ENCODE measurements at places on chromosomes 1 and 21.
A peak's percentile ranks its signal among the peaks of the same experiment; 100 is the strongest.

GRCh38 chr1:53377438-53377841 is 49.6 kb upstream of the LRP8 start:
- DNase-seq, result no peak

GRCh38 chr1:66563094-66563800 is 29.3 kb downstream of the SGIP1 start:
- DNase-seq, result peak; percentile 20

DNA sequence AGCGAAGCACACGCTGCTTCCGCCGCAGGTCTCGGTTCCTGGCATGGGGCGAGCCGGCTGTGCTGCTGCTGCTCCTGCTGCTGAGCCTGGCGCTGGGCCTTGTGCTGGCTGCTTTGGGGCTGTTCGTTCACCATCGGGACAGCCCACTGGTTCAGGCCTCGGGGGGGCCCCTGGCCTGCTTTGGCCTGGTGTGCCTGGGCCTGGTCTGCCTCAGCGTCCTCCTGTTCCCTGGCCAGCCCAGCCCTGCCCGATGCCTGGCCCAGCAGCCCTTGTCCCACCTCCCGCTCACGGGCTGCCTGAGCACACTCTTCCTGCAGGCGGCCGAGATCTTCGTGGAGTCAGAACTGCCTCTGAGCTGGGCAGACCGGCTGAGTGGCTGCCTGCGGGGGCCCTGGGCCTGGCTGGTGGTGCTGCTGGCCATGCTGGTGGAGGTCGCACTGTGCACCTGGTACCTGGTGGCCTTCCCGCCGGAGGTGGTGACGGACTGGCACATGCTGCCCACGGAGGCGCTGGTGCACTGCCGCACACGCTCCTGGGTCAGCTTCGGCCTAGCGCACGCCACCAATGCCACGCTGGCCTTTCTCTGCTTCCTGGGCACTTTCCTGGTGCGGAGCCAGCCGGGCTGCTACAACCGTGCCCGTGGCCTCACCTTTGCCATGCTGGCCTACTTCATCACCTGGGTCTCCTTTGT is 2.6 kb downstream of the TAS1R3 start:
- DNase-seq, result no peak

DNA sequence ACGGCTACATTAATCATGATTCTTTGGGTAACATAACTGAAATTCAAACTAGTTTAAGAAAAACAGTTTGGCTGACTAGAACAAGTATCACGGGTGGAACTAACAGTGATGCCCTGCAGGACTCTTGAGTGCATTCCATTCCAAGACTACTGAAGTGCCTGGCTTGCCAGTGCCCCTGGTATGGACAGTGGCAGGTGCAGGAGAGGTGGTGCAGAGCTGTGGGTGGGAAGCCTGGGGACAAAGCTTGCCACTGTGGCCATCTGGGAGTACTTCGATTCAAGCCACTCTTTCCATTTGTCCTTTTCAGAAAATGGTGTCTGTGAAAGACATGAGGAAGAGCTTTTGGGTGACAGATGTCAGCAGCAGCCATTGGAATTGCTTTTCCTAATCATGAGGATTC is 166.5 kb downstream of the RRAGC start:
- DNase-seq, result no peak

GRCh38 chr1:1439546-1440261 is 4.2 kb downstream of the VWA1 start:
- DNase-seq, result no peak

- no peak for DNase-seq
Measured at GRCh38 chr1:208631506-208631905, 387.3 kb upstream of the PLXNA2 start.

GRCh38 chr21:46111193-46111571 is 13.3 kb downstream of the COL6A2 start:
- no peak for DNase-seq

GRCh38 chr1:54342288-54342687 is 63.9 kb downstream of the SSBP3 start:
- DNase-seq, result no peak

GRCh38 chr1:147223740-147224615 is 1.2 kb downstream of the FMO5 start:
- no peak for DNase-seq

DNA sequence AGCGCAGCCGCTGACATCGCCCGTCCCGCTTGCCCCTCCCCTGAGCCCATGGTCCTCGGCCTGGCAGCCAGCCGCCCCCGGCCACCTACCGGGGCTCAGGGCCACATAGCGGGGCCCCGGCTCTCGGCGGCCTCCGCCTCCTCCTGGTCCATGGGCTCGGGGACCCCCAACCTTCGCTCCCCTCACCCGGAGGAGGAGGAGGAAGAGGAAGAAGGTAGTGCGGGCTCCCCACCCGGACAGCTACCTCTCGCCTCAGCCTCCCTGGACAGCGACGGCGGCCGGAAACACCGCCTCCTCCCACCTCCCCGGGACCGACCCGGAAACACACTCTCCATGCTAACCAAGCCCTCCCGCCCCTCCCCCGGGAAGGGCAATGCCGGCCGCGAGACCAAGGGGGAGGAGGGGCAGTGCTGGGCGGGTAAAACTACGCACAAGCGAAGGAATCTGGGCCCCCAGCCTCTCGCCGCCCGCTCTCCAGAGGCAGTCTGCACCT is at the start of gene KIAA0319L:
Gene KIAA0319L, minus strand, starts transcription at position 286 of the 493 bp plus-strand sequence. CDS start 2,912 bp downstream, outside the sequence.
- DNase-seq, result peak; percentile 99

- DNase-seq, result no peak
Measured at GRCh38 chr1:105485207-105485606, 1571.3 kb upstream of the PRMT6 start.

- no peak for DNase-seq
Measured at GRCh38 chr1:72601035-72601674, 318.8 kb upstream of the NEGR1 start.

DNA sequence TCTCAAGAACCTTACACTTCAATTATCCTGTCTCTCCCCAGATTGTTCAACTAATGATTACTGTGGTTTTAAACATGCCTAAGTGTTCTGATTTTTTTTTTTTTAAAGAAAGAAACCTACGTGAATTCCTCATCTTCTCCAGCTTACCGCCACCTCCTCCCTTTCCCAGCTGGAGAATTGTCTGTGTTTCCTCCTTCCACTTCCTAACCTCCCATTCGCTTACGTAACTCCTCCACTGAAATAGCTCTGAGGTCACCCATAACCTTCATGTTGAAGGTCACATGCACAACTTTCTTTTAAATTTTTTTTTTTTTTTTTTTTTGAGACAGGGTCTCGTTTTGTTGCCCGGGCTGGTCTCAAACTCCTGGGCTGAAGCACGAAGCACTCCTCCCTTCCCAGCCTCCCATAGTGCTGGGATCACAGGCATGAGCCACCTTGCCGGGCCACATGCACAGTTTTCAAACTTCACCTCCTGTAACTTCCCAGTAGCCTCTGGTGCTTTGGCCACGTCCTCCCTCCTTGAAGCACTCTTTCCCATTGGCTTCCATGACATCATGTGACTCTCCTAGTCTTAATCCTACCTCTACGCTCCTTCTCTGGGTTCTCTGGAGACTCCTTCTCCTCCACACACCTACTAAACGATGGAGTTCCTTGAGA is 9.8 kb upstream of the CAPZB start:
- DNase-seq, result no peak

DNA sequence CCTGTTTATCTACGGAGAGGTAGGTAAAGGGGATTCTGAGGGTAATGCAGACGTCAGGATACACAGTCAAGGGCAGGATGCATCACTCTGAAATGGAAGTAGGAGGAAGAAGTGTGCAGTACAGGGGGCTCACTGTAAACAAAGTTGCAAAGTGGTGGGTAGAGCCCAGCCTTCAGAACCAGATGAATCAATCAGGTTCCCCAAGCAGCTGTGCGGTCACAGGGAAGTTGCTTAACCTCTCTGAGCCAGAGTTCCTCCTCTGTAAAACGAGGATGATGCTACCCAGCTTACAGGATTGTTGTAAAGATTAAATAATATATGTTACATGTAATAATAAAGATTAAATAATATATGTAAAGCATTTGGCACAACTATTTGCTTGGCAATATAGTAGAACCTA is 13.5 kb upstream of the MYOM3 start:
- no peak for DNase-seq
